Lower leg skin (tissue), 4 donors: ENCODE measurements at places on chromosomes 16 and 17.
A peak's percentile ranks its signal among the peaks of the same experiment; 100 is the strongest.

DNA sequence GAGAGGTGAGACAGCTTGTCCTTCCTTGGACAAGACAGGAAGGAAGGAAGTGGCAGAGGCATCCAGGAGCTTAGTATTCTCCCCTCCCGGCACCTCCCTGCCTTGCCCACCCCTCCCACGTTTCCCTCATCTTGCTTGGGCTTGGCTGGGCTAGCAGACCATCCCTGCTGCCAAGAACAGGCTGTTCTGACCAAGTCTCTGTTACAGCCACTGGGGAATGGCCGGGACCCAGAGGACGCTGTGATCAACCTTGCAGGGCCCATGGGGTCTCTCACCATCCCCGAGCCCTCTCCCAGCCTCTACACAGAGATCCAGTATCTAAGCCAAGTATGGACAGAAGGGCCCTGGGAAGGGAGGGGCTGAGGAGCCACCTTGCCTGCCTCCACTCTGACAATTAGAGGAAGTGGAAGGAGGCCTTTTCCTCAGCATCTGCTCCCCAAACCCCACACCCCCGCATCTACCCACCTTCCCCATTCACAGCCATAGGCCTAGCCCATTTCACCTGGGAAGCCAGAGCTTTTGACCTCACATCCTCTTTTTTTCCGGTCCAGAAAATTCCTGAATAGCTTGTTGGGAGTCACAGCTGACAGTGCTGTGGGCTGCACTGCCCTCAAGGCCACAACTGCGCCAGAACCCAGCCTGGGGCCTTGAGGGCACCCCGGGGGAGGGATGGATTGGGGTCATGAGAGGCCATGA, 14.1 kb downstream of the CD300LG start:
- DNase-seq: no peak

DNA sequence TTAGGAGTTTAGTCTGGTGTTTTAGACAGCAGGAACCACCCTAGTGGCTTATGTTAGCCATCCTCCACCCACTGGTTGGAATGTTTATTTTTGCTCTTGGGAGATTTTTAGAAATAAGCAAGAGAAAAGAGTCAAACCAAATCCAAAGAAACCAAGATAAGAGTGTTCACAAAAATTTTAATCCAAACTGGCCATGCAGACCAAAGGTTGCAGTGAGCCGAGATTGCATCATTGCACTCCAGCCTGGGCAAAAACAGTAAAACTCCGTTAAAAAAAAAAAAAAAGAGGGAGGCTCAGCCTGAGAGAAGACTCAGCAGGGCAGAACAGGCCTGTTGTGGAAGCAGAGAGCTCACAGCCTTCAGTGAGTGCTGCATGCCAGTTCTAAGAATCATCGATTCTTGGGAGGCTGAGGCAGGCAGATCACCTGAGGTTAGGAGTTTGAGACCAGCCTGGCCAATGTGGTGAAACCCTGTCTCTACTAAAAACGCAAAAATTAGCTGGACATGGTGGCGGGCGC, 12.2 kb upstream of the C16orf54 start:
- no peak for DNase-seq

DNA sequence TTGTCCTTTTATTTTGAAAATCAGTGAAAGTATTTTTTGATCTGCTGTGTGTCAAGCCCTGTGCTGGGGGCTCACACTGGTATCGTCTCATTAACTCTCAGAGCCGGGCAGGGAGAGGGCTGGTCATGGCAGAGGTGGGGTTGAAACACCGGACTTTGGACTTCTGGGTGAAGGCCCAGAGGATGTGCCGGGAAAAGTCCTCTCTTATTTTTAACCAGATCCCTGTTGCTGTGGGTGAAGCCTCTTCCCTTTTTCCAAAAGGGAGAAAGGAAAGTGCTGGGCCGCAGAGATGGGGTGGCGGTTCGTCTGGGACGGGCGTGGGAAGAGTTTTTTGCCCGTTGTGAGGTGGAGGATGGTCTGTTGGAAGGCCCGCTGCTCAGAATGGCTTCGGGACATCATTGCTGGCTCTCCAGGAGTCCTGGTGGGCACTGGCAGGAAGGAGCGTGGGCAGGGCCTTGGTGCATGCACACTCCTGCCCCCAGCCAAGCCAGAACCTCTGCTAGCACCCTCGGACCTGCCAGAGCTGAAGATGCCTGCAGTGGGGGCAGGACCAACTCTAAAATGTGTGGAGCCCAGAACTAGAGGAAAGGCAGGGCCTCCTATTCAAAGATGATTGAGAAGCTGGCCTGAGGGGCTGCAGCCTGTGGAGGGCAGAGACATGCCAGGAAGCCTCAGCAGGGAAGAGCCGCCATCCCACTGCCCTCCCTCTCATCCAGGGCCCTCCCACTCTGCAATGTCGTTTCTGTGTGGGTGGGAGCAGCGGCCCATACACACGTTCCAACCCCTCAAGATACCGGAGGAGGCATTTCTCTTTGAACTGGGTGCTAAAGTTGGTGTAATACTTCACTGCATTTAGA, 213.2 kb downstream of the CCDC182 start:
- DNase-seq: no peak

DNA sequence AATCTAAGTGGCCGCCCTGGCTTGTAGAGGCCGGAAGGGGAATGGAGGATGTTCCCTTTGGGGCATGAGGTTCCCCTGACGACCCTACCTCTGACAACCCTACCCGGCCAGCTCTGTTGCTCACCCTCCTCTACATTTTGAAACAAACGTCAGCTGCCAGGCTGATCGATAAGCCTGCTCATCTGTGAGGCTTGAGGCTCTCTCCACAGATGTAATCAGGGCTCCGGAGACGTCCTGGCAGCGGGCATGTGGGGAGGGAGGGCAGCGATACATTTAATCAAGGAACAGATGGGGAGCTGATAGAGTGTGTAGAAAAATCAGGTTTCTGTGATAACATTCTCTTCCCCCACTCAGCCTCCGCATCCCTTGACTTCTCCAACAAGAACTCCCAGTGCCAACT, 212.3 kb upstream of the SDK2 start:
- DNase-seq: no peak

GRCh38 chr16:89964201-89964600, 15.6 kb downstream of the DEF8 start:
- no peak for DNase-seq

DNA sequence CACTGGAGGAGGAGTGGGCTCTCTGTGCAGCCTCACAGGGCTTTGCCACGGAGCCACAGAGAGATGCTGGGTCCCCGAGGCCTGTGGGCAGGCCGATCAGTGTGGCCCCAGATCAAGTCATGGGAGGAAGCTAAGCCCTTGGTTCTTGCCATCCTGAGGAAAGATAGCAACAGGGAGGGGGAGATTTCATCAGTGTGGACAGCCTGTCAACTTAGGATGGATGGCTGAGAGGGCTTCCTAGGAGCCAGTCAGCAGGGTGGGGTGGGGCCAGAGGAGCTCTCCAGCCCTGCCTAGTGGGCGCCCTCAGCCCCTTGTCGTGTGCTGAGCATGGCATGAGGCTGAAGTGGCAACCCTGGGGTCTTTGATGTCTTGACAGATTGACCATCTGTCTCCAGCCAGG, 3.9 kb downstream of the NXPH3 start:
- no peak for DNase-seq

- DNase-seq: no peak
Measured at GRCh38 chr16:12601290-12601900, 202.3 kb downstream of the CPPED1 start.

DNA sequence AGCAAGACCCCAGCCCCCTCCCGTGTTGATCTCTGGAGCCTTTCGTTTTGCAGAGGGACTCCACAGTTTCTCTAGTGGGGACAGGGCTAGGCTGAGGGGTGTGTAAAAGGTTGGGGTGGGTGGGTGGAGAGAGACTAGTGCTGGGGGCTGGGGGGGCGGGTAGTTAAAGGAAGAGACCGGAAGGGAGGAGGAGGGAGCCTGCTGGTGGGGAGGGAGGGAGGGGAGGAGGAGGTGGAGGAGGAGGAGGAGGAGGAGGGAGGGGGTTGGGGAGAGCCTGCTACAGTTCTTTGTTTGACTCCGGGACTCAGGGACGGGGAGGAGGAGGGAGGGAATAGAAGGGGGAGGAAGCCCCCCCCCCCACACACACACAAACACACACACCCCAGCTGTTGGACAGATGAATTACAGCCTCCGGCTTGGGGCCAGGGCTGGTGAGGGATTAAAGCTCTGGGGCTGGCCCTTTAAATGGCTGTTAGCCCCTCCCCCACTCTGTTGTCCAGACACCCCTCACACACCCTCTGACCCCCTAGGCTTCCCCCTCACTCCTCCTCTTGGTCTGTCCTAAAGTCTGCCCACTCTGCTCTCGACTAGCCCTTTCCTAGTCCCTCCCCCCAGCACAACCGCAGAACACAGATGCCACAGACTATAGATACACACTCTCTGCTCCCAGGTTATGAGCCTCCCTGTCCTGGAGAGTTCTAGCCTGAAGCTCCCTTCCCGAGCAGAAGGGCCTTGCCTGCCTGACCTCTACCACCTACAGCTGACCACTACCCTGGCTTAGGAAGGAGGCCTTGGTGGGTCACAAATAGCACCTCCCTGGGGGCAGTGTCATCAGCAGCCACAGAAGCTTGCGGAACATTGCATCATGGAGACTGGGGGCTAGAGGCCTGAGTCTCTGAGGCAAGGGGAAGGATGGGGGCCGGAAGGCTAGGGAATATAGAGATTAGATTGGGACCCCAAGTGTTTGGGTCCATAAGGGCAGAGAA, 4.4 kb downstream of the KDM6B start:
- DNase-seq: no peak

DNA sequence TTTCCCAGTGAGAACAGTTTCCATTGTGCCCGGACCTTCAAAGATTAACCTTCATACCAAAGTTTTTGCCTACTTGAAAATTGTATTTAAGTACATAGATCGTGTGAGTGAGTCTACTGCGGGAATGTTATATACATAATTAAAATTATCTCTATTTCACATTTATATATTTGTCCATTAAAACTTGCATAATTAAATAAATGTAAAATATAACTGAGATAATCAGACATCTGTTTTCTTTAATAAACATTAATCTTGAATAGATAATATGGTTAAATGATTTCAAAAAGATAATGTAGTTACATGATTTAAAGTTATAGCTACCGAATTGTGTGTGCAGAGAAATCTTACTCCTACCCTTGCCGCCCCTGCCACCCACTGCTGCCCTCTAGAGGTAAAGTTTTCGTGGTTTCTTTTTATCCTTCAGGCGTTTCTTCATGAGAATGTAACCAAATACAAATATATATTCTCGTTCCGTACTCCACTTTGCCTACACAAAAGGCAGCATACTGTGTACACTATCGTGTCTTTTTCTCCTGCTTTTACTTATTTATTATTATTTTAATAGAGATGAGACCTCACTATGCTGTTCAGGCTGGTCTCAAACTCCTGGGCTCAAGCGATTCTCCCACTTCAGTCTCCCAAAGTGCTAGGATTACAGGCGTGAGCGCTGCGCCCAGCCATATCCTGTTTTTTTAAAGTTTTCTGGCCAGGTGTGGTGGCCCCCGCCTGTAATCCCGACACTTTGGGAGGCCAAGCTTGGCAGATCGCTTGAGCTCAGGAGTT, 35.6 kb downstream of the RPA1 start:
- DNase-seq: peak; percentile 43

DNA sequence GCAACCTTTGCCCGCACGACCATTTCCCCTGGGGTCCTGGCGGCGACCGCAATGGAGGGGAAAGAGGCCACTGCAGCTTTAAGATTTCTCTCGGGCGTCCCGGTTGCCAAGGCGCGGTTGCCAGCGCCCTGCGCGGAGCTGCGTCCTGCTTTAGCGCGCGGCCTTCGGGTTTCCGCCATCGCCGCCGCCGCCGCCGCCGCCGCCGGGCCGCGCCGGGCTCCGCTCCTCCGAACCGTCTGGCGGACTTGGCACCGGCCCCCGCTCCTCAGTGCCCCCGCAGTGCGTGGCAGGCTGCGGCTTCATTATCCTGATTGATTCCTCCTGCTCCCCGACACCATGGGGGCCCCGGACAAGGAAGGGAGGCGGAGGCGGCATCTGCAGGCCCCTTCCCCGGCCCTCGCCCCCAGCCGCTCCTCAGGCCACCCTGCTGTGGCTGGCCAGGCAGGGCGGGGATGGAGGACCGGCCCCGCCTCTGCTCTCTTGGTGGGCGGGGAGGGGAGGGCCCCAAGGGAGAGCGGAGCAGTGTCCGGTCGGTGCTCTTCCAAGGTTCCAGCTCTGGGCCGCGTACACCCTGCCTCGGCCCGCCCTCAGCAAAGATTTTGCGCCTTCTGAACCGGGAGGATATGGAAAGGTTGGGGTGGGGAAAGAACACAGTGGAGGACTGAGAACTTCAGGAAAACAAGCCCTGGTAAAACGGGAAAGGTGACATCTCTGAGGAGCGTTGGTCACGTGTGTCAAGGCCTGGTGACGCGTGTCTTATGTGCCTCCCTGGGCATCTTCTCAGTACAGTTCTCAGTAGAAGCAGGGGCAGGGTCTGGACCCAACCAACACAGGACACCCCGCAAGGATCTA, 34.0 kb downstream of the NEUROD2 start:
- peak; percentile 45 for DNase-seq

DNA sequence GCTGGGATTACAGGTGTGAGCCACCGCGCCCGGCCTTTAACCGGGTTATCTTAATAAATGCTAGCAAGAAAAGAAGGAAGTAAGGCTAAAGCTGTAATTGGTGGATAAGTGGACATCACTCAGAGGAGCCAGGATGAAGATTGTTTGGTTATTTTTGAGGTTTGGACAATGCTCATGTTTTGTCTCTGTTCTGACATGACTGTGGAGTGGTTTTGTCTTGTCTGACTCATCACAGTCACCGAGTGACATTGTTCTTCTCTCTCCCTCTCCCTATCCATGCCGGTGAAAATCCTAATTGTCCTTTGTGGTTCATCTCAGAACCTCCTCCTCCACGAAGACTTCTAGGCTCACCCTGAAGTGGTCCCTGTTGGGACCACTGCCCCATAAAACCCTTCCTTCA, 23.5 kb upstream of the GRIN2A start:
- no peak for DNase-seq

DNA sequence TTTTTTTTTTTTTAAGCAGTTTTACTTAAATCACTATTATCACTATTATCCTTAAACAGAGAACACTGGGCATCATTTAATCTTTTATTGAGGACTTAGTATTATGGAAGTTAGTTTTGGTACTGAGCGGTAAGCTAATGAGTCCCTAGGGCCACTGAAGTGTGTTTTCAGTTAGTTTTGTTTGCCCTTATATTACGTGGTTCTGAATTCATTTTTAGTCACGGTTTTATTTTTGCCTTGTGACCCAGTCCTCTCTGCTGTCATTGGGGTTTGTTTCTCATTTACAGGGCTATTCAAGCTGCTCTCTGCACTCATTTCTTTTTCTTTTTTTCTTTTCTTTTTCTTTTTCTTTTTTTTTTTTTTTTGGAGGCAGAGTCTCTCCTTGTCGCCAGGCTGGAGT, 17.3 kb downstream of the RABEP1 start:
- DNase-seq: no peak
